ENCODE measurements at places on chromosomes 2 and 18.

- no peak for DNase-seq
Measured at GRCh38 chr2:142878031-142878678, 691 bp downstream of the KYNU start.

DNA sequence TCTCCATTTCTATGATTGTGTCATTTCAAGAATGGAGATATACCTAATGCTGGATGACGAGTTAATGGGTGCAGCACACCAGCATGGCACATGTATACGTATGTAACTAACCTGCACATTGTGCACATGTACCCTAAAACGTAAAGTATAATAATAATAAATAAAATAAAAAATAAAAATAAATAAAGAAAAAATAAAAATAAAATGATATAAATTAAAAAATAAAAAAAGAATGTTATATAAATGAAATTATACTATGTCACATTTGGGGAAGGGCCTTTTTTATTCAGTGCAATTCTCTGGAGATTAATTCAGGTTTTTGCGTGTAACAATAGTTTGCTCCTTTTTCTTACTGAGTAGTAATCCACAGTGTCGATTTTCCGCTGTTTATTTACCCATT lies 763.5 kb upstream of the POU3F3 start:
- no peak for DNase-seq

- no peak for DNase-seq
Measured at GRCh38 chr2:186699742-186700141, 5.9 kb downstream of the FAM171B start.

GRCh38 chr2:236121546-236121945 lies 46.6 kb downstream of the GBX2 start:
- DNase-seq, result no peak

- DNase-seq, result no peak
Measured at GRCh38 chr2:176154576-176155252, 2.4 kb upstream of the HOXD3 start.

DNA sequence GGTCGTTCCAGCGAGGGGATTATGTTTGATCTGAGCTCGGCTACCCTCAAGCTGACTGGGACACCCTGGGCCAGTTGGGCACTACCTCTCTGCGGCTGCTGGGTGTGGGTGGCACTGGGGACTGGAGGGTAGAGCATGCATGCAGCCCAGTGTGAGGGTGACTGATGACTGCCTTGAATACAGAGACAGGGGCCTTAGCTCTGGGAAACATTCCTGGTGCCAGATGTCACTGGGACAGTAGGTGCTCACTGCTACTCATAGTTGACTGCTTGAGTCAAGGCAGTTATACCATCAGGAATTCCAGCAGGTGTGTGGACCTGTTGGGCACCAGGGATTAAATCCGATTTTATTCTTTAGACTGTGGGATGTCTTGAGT lies 33.6 kb upstream of the ATP6V1B1 start:
- no peak for DNase-seq

- DNase-seq, result no peak
Measured at GRCh38 chr2:101114268-101114783, 36.9 kb downstream of the TBC1D8 start.

GRCh38 chr2:189506514-189506976 lies 65.3 kb downstream of the WDR75 start:
- DNase-seq, result no peak

DNA sequence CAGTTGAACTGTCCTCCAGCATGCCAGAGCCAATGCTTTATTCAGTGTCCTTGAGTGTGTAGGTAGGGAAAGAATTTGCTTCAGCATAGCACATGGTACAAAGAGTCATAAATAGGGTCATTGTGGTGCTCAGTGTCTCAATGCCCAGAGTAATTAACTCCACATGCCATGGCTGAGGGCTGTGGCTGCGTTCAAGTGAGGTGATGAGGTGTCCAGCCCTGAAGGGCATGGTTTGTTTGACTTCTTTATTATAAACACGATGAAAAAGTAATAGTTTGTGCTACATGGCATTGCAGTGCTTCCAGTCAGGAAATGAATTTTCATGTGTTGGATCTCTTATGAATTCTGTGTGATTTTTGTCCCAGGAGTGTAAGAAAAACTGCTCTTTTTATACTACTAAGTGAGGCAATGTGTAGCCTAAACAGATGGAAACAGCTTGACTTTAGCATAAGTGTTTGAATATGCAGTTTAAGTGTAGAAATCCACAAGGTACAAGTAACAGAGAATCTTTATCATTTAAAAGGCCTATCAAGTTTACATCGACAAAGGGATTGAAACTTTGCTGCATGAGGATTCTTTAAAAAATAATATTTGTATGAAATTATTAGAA lies 507.9 kb upstream of the CDH2 start:
- DNase-seq, result no peak

DNA sequence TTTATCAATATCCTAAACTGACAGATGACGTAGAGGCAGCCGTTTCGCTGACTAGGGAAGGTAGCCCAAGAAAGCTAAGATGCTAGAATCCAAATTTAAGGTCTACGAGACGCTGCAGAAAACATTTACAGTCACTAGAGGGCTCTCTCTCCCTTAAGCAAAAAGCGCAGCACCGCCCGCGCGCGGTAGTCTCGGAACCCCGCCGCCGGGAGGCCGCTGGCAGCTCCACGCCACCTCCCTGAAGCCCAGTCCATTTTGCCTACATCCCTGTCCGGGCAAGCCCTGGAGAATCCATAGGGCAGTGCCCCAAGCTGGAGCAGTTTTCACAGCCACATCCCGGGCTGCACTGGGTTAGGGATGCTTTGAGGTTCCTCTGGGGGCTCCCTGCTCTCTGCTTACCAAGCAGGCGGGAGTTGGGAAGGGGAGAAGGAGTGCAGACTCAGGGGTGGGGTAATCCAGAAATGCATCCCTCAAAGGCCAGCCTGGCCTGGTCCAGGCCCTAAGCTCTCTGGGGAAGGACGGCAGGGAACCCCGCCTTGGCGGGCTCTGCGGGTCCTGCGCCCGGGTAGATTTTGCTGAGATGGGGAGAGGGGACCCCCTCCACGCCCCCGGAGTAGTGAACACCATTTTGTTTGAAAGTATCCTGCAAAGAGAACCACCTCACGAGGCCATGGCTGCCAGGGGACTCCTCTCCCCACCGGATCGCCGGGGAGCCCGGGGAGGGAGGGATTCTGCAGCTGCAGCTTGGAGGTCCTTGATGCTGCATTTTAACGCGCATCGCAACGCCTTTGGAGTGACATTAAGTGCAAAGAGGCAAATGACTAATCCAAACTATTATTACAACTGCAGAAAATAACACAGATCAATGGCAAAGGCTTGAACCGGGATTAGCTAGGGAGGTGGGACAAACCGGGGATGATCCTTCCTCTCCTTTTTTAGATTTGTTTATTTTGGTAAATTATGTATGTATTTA lies 1.3 kb upstream of the DPYSL5 start:
- DNase-seq, result peak; percentile 42
